Suprapubic skin (tissue), 4 donors: ENCODE measurements at places on chromosomes 3 and 15. TPM values are rescaled to one million over a fixed set of nuclear protein-coding genes. Genes with fewer than 3 reads are reported as not detected.

The STAC gene
- 0.76 TPM for total RNA-seq

The TTC23 gene
- 14.4 TPM for total RNA-seq

The ATP10A gene
- 7.1 TPM for total RNA-seq

The ALDH1A3 gene
- 6.8 TPM for total RNA-seq

The HTR3C gene
- not detected for total RNA-seq

The CLRN1 gene
- total RNA-seq, result not detected

The NDN gene
- 8.2 TPM for total RNA-seq

The ADAMTS17 gene
- 7.6 TPM for total RNA-seq

The PPM1L gene
- 33.5 TPM for total RNA-seq

The UCN2 gene
- 23.7 TPM for total RNA-seq

The GOLGA6D gene
- total RNA-seq, result 0.72 TPM

The CAPN3 gene
- 50.8 TPM for total RNA-seq
